Ovary (tissue), 10 donors: ENCODE measurements at places on chromosomes 4 and X.

- peak; percentile 70 for DNase-seq
- H3K4me3 ChIP-seq: peak within 1 kb of the TSS; percentile 21
- no peak within 1 kb of the TSS for H3K27ac ChIP-seq
- H3K27me3 ChIP-seq: no peaks in the 10 kb centered on the region
- no peaks in the 10 kb centered on the region for H3K4me1 ChIP-seq
- H3K36me3 ChIP-seq: no peaks in the 10 kb centered on the region
Observed at GRCh38 chrX:118823263-118824172, at the start of gene ZCCHC12. Gene ZCCHC12, plus strand, starts transcription at chrX:118823824. Its CDS starts 1,421 bp downstream, at chrX:118825245.

- H3K36me3 ChIP-seq: no peaks in the 10 kb centered on the region
- no peaks in the 10 kb centered on the region for H3K4me1 ChIP-seq
- no peak overlapping the region for H3K27ac ChIP-seq
- no peak overlapping the region for H3K4me3 ChIP-seq
- H3K27me3 ChIP-seq: no peaks in the 10 kb centered on the region
- no peak for DNase-seq
Observed at GRCh38 chr4:85587952-85588351, 113.0 kb downstream of the ARHGAP24 start.

DNA sequence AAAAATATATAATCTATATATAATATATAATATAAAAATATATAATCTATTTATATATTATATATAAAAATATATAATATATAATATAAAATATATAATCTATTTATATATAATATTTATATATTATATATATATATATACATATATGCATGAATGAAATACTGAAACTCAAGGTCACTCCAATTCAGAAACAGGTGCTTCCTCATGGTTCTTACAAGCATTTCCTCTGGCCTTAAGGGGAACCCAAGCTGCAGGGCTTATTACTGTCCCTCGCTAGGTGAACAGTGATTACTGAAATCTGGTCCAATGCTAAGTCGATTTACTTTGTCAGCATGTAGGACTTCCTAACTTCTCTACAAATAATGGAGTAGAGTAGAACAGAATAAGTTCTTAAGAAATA is 174.3 kb downstream of the GPM6A start:
- H3K4me3 ChIP-seq: no peak overlapping the region
- H3K27me3 ChIP-seq: no peaks in the 10 kb centered on the region
- no peak overlapping the region for H3K27ac ChIP-seq
- H3K4me1 ChIP-seq: no peaks in the 10 kb centered on the region
- DNase-seq: no peak

DNA sequence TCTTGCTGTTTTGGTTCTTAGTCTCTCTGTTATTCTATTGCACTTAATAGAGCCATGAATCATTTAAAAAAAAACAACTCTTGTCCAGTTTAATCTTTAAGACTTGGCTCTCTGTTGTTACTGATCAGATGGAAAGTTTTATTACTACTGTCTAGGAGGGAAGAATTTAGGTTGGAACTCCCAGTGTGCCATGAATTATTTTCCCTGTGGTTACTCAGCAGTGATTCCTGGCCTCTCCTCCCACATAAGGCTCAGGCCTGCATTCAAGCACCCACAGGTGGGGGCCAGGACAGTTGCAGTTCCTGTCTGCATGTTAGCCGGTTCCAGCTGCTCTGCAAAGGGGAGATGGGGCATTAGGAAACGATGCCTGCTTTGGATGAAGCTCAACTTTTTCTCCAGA is 29.8 kb upstream of the ESX1 start:
- no peaks in the 10 kb centered on the region for H3K27me3 ChIP-seq
- H3K4me1 ChIP-seq: no peaks in the 10 kb centered on the region
- H3K4me3 ChIP-seq: no peak overlapping the region
- DNase-seq: no peak

- H3K4me3 ChIP-seq: no peak overlapping the region
- no peaks in the 10 kb centered on the region for H3K27me3 ChIP-seq
- no peak overlapping the region for H3K27ac ChIP-seq
Observed at GRCh38 chr4:98319021-98319420, 57.8 kb downstream of the RAP1GDS1 start.

- no peaks in the 10 kb centered on the region for H3K36me3 ChIP-seq
- no peaks in the 10 kb centered on the region for H3K4me1 ChIP-seq
- no peaks in the 10 kb centered on the region for H3K27me3 ChIP-seq
- H3K27ac ChIP-seq: no peak overlapping the region
Observed at GRCh38 chrX:46918434-46918833, 6.2 kb downstream of the JADE3 start.

DNA sequence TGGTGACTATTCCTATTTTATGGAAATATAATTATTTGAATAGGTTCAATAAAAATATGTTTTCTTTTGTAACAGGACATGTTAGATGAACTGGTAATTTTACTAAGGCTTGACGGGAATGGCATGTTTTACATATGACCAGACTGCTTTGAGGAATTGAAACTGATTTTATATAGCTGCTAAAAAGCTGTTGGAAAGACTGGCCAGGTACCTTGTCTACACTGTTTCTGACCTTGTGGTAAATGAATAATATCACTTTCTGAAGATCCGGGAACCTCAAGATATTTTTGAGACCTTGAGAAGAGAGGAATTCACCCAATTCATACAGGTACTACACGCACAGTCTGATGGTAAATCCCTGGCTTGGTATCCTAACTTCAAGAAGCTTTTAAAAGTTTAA is 42.1 kb upstream of the USP46 start:
- peaks cover 3% of the 10 kb centered on the region for H3K4me1 ChIP-seq
- H3K36me3 ChIP-seq: no peaks in the 10 kb centered on the region
- no peak for DNase-seq
- no peak overlapping the region for H3K27ac ChIP-seq
- H3K27me3 ChIP-seq: no peaks in the 10 kb centered on the region
- H3K4me3 ChIP-seq: no peak overlapping the region

GRCh38 chr4:16860516-16860915 is 37.9 kb downstream of the LDB2 start:
- DNase-seq: no peak
- no peaks in the 10 kb centered on the region for H3K36me3 ChIP-seq
- no peak overlapping the region for H3K4me3 ChIP-seq
- H3K27me3 ChIP-seq: no peaks in the 10 kb centered on the region

- DNase-seq: no peak
- H3K27ac ChIP-seq: no peak overlapping the region
- H3K27me3 ChIP-seq: no peaks in the 10 kb centered on the region
- H3K36me3 ChIP-seq: no peaks in the 10 kb centered on the region
Observed at GRCh38 chrX:19630228-19630627, 114.9 kb upstream of the MAP3K15 start.

DNA sequence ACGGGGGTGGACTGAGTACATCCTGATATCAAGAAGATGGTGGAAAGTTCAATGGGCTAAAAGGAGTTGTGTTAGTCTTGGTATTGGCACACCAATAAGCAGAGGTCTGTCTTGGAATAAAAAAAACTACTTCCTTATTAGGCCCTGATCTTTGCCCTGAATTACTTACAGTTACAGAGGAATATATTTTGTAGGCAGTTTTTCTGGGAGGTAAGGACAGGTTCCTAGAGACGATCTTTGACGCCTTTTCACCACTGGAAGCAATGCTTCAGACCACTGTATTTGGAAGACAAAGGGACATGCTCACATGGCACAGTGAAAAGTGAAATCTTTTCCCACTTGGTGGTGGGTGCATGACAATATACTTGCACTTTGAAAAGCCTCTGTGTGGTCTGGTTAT is 618 bp upstream of the XK start:
- H3K4me3 ChIP-seq: peak overlapping the region; percentile 35
- H3K27ac ChIP-seq: no peak overlapping the region
- H3K4me1 ChIP-seq: no peaks in the 10 kb centered on the region
- no peaks in the 10 kb centered on the region for H3K36me3 ChIP-seq
- H3K27me3 ChIP-seq: no peaks in the 10 kb centered on the region

- H3K36me3 ChIP-seq: no peaks in the 10 kb centered on the region
- peak overlapping the region; percentile 6 for H3K27ac ChIP-seq
- H3K27me3 ChIP-seq: no peaks in the 10 kb centered on the region
- peaks cover 2% of the 10 kb centered on the region for H3K4me1 ChIP-seq
- DNase-seq: no peak
Observed at GRCh38 chrX:119189595-119189994, 46.5 kb upstream of the PGRMC1 start.

- no peaks in the 10 kb centered on the region for H3K27me3 ChIP-seq
- no peak overlapping the region for H3K4me3 ChIP-seq
- H3K27ac ChIP-seq: no peak overlapping the region
- DNase-seq: no peak
Observed at GRCh38 chrX:153741446-153741845, 16.8 kb downstream of the ABCD1 start.

DNA sequence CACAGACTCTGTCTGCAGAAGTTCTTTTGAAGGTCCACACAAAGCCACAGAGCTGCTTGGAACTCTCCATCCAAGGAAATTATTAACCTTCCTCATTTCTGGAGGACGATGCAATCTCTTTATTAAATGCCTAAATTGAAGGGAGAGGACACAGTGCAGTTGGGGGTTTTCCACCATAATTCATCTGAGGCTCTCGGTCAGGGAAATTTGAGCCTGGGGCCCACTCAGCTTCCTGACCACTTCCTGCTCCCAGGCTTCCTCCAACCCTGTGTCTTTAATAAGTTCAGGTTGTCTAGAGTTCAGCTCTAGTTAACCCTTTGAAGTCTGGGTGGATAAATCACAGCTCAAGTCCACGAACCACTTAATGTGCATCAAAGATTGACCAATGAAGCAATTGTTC is 58.5 kb downstream of the PRPS1 start:
- DNase-seq: no peak
- peaks cover 4% of the 10 kb centered on the region for H3K4me1 ChIP-seq
- no peak overlapping the region for H3K4me3 ChIP-seq
- no peaks in the 10 kb centered on the region for H3K36me3 ChIP-seq
- no peak overlapping the region for H3K27ac ChIP-seq
- no peaks in the 10 kb centered on the region for H3K27me3 ChIP-seq

DNA sequence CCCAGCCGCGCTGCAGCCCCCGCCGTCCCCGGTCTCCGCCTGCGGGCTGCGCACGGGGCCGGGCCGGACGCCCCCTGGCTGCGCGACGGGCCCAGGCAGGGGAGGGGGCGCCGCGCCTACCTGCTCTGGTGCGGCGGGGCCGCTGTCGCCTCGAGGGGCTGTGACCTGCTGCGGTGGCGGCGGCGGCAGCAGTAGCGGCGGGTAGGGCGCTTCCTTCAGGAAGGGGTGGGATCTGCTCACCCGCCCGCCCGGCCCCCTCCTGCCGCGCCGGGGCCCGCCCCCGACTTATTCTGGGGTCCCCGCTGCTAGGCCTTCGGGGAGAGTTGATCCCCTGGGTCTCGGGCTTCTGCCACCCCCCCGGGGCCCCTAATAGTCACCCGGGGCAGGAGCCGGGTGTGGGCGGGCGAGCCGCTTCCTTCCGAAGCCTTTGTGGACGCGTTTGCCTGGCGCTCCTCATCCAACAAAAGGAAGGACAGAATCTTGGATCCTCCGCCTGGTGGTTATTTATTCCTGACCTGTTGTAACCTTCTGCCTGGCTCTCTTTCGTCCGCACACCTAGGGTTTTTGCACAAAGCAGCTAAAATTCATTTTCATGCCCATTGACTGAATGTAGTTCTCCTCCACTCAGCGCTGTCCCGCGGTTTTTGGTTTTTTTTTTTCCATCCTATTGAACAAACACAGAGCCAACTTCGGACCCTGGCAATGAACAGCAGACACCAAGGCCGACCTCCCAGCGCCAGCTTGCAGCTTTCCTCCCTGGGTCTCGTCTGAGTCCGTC is at the start of gene TMEM150C:
Gene TMEM150C, minus strand, starts transcription at position 203 of the 778 bp plus-strand sequence. CDS start 57,331 bp downstream, outside the sequence.
- no peaks in the 10 kb centered on the region for H3K36me3 ChIP-seq
- H3K4me3 ChIP-seq: peak within 1 kb of the TSS; percentile 43
- peak; percentile 54 for DNase-seq
- peak within 1 kb of the TSS; percentile 90 for H3K27ac ChIP-seq
- peaks cover 5% of the 10 kb centered on the region for H3K4me1 ChIP-seq

DNA sequence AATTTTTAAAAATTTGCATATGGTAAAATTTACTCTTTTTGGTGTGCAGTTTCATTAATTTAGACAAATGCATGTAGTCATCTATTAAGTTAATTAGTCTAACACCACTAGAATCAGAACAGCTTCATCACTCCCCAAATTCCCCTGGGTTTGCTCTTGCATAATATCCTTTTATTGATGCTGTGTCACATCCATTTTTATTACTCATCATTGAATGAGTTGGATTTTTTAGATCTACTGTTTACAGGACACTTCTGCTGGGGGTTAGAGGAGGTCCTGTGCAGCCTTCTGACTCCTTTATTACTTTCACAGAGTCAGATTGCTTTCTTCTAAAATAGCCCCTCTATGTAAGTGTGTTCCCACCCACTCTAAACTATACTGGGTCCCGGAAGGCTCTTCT is 65.9 kb downstream of the MTHFD2L start:
- no peak for DNase-seq
- no peaks in the 10 kb centered on the region for H3K4me1 ChIP-seq
- H3K36me3 ChIP-seq: no peaks in the 10 kb centered on the region
- no peaks in the 10 kb centered on the region for H3K27me3 ChIP-seq
- H3K4me3 ChIP-seq: no peak overlapping the region
- no peak overlapping the region for H3K27ac ChIP-seq
